ENCODE measurements at places on chromosomes 16 and 17.

DNA sequence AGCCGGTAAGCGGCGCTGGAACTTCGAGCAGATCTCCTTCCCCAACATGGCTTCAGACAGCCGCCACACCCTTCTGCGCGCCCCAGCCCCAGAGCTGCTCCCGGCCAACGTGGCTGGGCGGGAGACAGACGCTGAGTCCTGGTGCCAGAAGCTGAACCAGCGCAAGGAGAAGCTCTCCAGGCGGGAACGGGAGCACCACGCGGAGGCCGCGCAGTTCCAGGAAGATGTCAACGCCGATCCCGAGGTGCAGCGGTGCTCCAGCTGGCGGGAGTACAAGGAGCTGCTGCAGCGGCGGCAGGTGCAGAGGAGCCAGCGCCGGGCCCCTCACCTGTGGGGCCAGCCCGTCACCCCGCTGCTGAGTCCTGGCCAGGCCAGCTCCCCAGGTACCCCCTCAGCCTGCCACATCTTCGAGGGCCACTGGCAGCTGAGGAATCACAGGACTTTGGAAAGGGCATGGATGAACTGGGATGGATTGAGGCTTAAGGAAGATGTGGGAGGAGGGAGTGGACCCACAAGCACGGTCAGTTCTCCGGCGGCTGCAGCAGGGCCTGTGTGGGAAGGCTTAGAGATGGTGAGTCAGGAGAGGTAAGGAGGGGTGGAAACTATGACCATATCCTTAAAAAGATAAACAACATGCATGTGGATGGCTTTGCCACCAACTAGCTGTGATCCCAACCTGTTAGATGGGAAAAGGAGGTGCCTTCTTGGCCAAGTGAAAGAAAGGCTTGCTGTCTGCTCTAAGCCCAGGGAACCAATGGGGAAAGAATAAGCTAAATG lies 3.4 kb upstream of the LLGL2 start:
- DNase-seq = no peak

- no peak for DNase-seq
These were observed 22.2 kb downstream of the GSPT1 start for GRCh38 chr16:11893571-11893970.

DNA sequence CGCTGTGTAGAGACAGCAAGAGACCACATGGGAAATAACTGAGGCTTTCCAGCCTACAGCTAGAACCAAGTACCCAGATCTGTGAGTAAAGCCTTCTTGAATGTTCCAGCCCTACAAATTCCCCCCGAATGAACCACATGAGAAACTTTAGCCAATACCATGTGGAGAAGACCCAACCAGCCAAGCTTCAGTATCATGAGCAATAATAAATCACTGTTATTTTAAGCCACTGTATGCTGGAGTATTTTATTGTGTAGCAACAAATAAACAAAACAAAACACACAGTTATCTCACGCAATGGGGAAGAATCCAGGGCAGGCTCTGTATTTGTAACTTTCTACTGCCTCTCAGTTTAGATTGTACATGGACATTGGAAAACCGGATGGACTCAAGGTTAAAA lies 426.2 kb downstream of the CDH11 start:
- DNase-seq = peak; percentile 33

DNA sequence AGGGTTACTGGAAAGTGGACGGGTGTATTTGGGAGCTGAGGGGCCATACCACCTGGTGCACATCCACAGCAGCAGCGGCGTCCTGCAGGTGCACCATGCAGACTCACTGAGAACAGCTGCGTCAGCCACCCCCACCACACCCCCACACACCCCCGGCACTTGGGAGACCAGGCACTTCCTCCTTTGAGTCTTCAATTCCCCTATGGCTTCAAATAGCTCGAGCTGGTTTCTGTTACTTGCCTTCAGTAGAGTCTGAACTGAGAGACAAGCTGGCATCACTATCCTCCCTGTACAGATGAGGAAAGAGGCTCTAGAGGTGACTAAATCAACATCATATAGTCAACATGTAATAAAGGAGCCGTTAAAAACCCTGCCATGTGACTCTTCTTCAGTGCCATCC lies 15.4 kb downstream of the CUEDC1 start:
- no peak for DNase-seq

GRCh38 chr16:11634312-11634711 lies 33.9 kb upstream of the SNN start:
- DNase-seq = no peak

DNA sequence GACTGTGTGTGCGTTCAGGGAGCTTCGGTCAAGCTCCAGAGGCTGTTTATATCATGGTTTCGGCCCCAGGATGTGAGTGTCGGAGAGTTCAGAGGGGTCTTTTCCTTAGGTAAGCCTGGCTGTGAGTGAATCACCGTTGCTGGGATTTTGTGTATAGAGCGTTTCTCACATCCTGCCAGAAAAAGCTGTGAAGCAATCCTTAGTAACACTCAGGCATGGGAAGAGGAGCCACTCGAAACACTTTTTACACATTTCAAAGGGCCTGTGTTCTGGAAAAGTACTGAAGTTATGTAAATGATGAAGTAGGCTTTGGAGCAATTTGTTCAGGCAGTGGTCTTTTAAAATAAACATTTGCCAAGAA lies 662 bp downstream of the PGS1 start:
- peak; percentile 49 for DNase-seq

DNA sequence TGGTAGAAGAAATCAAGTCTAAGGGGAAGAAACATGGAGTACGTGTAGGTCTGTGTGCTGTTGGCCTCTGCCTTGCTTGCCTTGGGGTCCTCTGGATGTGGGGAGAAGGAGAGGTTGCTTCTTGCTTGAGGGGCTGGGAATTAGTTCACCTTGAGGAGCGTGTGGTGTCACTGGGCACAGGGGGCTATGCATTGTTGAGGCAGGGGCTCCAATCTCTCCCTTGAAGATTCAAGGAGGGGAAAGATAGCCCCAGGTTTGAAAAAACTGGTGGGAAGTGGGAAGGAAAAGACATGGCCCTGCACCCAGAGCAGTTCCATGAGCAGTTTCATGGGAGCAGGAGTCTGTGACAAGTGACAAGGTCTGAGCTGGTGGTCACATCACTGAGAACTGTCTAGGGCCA lies 103.4 kb downstream of the CYLD start:
- DNase-seq = no peak

DNA sequence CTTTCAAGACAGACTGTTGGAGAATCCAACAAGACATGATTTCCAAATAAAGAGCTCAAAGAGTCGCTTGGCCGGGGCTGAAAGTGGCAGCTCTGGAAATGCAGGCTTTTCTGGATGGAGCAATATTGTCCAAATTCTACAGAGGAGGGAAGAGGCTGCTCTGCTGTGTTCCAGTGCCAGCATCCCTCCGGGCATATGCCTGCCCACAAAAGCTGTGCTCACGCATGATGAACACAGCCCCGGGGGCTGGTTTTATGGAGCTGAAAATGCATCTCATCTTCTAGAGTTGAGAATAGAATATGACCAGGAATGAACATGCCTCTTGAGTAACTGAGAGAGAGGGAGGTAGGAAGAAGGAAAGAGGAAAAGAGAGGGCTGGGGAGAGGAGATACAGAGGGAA lies 74.7 kb upstream of the TOX3 start:
- DNase-seq = no peak

GRCh38 chr17:55760643-55761355 lies 9.9 kb downstream of the PCTP start:
- no peak for DNase-seq

- DNase-seq = no peak
These were observed 88.4 kb downstream of the ZZEF1 start for GRCh38 chr17:4054446-4054845.

DNA sequence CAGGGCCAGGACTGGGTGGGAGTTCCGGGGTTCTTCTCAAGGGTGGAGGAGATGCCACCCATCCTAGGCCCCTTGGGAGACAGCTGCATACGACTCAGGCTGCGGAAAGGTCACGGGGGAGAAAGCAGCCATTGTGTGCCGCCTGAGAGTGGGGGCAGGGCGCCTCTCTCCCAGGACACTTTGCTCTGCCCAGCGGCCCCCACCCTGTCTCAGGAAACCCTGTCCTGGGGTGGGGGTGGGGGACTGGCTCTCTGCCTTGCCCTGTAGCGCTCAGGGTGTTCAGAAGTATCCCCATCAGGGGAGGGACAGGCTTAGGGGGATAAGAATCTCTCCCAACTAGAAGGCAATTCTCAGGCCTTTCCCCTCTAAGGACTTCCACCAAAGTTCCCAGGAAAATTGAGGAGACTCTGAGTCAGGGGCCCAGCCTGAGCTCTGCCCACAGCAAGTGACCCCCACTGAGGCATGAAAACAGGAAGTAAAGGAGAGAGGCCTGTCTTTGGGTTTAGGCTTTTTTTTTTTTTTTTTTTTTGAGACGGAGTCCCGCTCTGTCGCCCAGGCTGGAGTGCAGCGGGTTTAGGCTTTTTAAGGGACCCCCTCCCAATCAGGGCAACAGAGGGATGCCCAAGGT lies 4.9 kb downstream of the GIT1 start:
- no peak for DNase-seq

DNA sequence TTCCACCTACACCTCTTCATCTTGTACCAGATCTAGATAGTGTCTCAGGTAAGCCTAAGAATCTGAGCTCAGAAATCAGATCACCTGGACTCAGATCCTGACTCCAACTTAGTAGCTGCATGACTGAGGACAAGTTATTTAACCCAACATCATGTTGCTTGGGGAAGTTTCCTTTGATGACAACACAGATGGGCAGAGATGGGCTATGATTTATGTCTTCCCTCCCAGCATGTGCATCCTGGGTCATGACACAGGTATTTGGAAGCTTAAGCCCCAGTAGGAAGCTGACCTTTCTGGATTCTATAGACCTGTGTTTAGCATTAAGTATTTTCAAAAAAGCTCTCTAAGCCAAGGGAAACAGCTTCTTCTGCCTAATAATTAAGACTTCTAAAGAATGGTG lies 12.4 kb upstream of the HEATR6 start:
- no peak for DNase-seq

- DNase-seq = peak; percentile 80
These were observed 4.2 kb downstream of the CDRT4 start for GRCh38 chr17:15462976-15463772.

GRCh38 chr16:12153662-12154061 lies 177.1 kb downstream of the SNX29 start:
- no peak for DNase-seq

DNA sequence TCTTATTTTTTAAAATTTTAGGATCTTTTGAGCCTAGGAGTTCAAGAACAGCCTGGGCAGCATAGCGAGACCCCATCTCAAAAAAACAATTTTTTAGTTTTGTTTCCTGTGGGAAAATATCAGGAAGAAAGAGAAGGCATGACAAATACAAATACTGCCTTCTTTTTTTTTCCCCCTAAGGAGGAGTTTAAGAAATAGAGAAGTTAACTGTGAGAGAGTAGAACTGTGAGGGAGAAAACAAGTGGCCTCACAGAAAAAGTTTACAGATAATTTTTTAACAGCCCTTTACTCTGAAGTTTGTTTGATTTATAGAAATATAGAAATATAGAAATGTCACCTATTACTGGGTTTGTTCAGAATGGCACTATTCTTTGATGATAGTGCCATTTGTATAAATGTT lies 21.1 kb downstream of the TTYH2 start:
- DNase-seq = no peak

- DNase-seq = peak; percentile 95
These were observed 21.8 kb downstream of the KATNB1 start for GRCh38 chr16:57757326-57757786.

DNA sequence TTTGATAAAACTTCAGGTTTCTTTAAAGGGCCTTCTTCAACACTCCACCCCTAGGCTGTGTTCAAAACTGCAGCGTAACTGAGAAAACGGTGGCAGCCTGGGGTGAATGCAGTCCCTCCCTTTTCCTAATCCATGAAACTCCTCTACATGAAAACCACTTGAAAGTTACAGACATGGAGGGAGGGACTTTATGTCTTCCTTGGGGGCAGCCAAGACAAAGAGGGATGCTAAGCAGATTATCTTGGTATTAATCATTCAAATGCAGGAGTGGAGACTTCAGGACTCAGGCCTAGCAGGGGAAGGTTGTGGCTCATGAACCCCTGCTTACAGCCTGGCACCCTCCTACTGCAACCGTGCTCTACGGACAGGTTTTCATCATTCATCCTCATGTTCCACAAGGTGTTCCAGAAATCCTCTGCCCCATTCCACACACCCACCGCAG lies 46.8 kb downstream of the RNF112 start:
- DNase-seq = no peak

- no peak for DNase-seq
These were observed 15.8 kb upstream of the NDUFAB1 start for GRCh38 chr16:23611936-23612335.

DNA sequence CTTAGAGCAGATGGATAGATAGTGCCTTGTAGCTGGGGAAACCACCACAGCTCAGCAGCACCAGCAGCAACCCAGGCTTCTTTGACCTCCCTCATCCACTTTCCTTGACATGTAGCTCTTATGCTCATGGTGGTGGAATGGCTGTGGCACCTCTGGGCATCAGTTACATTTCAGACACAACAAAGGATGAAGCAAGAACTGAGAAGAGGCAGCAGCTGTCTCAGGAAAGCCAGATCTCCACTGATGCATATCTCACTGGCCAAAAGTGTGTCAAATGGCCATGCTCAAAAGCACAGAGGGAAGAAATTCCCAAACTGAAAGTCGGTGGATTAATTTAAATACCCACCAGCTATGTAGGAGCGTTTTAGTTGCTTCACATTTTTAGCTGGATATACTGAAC lies 671.4 kb upstream of the SALL1 start:
- DNase-seq = no peak

DNA sequence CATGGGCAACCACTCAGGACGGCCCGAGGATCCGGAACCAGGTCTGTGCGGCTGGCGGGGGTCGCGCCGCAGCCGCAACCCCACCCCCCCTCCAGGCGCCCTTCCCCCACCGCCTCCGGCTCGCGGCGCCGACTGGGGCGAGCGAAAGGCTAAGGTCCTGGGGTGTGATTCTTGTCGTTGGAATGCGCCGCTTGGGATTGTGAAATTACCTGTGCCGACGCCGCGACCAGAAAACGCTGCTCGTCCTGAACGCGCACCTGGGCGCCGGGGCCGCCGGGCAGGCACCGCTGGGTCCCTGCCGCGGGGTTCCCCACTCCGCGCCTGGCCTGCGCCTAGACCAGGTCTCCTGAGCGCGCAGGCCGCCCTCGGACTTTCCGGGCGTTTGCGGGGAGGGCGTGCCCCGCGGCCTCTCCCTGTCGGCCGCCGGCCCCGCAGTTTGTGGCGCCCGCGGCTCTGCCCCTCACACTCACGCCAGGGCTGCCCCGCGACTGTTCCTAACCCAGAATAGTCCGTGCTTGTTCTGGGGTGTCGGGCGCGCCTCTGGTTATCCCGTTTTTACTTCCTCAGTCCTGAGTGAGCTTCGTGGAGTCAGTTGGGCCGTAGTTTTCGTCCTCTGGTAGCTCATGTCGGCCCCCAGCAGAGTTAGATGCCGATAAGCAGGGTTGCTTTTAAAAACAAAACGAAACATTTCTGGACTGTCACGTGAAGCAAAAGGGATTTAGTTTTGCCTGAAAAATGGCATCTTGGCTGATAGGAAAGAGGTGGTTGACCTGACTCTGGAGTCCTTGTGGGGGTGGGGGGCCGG lies 147.2 kb downstream of the SPECC1 start:
- peak; percentile 21 for DNase-seq

DNA sequence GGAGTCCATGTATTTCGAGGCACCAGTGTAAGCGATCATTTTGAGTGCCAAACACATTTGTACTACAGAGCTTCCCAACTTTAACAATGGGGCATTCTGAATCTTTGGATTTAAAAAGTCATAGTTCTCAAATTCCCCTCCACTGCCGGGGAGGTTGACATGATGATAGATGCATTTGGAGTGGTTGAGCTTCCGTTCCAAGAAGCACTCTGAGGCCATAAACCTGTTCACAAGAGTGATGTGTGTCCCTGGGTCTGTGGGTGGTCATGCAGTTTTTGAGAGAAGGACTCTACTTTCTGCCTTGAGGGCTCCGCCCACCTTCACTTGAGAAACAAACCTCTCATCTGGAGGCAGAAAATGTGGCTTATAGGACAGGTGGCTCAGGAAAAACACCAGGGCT lies 43.7 kb downstream of the IRX5 start:
- no peak for DNase-seq

GRCh38 chr16:24234737-24235136 lies 21.4 kb upstream of the CACNG3 start:
- DNase-seq = no peak
